CD4-positive, alpha-beta T cell treated with Interleukin-15 for 4 hours (primary cell): ENCODE measurements at places on chromosomes 6 and 20.

- DNase-seq, result no peak
Measured at GRCh38 chr20:10472871-10473270, 37.8 kb downstream of the SLX4IP start.

DNA sequence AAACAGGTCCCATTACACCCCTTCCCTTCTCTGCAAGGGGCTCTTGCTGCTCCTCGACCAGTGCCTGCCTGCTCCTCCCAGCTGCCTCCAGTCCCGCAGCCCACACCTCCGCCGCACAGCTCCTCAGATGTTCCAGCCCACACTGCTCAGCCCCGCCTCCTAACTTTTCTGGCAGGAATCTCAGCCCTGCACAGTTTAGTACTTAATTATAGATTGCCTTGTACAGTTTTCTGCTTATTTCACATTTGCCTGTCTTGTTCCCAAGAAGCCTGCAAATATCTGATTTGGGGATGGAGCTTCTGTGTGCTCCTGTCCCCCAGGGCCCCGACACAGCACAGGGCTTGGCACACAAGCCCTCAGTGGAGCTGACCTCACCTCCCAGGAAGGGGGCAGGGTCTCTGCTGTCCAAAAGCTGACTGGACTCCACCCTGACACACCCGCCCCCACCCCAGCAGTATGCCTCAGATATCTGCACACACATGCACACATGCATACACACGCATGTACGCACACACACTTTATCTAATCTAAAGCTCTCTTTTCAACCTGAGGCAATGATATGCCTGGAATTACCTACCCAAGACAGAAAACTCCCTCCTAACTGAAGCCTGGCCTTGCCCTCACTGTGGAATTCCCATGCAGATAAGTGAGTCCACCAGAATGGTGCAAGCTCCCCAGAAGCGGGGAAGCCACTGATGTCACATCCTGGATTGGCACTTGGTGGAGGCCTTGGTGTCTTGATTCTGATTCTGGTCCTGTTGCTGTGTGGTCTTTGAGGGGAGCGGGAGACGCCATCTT, 1.2 kb upstream of the PNPLA1 start:
- DNase-seq, result no peak

GRCh38 chr6:106648651-106649308, 19.4 kb downstream of the QRSL1 start:
- no peak for DNase-seq

GRCh38 chr6:43243664-43244321, 512 bp downstream of the TTBK1 start:
- DNase-seq, result no peak

DNA sequence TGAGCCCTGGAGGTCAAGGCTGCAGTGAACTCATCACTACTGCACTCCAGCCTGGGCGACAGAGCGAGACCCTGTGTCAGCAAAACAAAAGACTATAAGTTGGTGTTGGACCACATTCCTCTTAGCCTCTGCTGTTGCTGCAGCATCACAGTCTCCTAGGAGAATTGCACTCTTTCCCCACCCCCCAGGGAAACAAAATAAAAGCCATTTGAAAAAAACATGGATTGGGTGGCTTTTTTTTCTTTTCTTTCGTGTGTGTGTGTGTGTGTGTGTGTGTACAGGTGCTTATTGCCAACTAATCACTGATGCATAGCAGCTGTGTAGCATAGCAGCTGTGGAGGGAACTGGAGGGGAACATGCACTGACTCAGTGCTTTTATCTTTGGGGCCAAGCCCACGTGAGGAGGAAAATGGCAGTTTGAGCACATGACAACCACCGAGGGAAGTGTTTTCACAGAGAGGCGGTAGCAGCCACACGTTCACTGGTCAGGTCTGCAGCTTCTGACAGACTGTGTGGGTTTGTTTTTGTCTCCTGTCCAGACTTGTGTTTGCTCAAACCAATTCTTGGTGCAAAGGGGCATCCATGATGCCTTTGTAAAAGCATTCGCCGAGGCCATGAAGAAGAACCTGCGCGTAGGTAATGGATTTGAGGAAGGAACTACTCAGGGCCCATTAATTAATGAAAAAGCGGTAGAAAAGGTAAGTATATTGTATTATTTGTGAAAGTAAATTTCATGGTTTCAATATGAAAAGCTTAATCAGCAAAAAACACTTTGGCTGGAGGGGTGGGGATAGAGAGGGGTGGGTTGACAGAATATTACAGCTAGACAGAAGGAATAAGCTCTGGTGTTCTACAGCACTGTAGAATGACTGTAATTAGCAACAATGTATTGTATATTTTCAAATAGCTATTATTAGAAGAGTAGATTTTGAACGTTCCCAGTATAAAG, 27.7 kb downstream of the ALDH5A1 start:
- no peak for DNase-seq

DNA sequence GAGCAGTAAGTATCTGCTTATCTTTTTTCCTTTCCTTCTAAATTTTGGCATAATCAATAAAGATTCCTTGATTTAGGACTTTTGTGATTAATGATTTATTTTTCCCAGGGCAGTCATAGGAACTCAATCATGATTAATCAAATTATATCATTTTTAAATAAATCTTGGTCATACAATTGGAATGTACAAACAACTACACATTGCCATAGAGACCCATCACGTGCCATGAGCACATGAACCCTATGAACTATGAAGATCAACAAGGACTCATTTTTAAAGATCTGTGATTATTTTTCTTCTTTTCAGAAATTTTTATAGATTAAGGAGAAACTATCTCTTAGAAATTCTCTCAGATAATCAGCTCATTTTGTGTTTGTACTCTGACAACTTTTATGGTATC, 622.4 kb downstream of the BCKDHB start:
- DNase-seq, result no peak

DNA sequence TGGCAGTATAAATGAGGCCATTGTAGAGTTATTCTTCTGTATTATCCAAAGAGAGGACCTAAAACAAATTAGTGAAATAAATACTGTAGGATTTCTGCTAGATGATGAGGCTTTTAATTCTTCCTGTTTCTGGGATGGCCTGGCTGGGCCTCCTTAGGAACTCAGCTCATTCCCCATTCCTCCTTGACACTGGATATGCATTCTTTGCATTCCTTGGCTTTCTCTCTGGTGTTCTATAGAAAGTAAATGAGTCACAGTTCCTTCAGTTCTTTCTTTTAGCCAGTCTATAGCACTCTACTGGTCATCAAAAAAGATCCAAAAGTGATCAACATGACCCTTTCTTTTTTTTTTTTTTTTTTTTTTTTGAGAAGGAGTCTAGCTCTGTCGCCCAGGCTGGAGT, 8.6 kb downstream of the OR10C1 start:
- no peak for DNase-seq

DNA sequence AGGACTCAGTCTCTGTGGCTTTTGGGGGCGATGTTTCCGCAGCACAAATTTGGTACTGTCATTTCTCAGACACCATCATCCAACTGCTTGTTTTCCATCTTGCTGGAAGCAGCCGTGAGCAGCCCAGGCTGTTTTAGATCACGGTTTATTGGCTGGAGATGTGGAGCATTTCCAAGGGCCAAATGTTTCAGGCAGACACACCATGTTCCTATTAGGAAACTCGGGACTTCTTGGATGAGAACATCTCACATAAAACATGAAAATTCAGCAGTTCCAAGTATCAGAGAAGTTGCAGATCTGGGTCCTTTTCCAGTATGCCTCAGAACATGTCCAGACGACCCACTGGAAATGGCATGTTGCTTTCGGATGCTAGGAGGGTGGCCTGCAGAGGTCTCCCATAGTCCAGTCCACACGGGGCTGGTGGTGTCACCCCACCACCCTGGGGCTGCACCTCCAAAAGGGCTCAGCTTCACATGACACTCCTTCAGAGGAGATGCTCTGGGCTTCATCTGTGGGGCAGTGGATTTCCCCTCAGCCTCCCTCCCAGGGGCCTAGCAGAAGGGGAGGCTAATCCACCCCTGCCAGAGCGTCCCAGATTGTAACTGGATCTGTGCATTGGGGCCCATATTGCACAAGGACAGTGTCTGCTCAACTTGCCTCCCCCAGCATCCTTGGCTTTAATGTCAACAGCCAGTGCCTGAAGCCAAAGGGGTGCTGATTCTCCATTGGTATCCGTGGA, 176.3 kb downstream of the SCP2D1 start:
- no peak for DNase-seq

DNA sequence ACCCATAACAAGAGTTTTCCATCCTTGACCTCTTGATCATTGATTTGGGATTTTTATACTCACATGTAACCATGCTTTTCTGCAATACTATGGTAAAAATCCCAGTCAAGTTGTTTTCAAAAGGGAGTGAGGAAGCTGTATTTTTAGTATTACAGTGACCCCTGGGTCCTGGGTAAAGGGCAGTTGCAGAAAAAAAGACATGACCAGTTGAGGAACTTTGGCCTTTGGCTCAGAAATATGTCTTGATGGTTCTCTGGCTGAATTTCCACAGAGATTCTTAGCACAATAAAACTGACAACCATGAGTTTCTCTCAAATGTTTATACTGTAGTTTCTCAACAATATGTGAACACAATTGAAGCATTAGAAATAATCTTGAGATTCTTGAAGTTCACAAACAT, 28.6 kb upstream of the PRL start:
- DNase-seq, result no peak

DNA sequence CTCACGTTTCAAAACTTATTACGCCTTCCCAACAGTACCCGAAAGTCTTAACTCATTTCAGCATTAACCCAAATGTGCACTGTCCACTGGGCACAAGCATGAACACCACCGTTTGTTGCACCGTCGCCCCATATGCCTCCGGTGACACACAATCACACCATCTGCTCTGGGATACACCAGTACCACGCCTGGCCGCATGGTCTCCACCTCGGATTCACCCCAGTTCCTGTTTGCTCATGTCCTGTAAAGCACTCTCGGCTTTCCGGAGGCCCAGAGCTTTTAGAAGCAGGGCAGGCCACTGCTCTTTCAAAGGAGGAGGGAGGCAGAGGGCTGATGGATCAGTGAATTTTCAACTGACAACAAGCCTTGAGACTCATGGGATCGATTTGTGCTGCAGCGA, 1570.0 kb upstream of the DEFB115 start:
- DNase-seq, result no peak

DNA sequence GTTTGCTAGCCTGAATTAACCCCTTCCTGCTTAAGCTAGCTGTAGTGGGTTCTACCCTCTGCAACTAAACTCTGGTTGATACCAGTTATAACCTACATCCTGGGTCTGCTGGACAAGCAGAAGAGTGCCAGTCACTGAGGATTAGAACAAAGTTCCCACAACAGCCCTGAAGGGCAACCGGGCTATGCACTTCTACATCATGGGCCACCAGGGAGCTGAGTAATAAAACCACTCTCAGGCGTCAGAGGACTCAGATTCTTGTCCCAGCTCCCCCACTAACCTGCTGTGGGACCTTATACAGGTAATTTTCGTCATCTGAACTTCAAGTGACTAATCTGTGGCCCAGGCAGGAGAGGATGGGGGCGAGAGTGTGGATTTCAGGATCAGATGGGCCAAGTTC, 56.8 kb downstream of the EYA2 start:
- no peak for DNase-seq

DNA sequence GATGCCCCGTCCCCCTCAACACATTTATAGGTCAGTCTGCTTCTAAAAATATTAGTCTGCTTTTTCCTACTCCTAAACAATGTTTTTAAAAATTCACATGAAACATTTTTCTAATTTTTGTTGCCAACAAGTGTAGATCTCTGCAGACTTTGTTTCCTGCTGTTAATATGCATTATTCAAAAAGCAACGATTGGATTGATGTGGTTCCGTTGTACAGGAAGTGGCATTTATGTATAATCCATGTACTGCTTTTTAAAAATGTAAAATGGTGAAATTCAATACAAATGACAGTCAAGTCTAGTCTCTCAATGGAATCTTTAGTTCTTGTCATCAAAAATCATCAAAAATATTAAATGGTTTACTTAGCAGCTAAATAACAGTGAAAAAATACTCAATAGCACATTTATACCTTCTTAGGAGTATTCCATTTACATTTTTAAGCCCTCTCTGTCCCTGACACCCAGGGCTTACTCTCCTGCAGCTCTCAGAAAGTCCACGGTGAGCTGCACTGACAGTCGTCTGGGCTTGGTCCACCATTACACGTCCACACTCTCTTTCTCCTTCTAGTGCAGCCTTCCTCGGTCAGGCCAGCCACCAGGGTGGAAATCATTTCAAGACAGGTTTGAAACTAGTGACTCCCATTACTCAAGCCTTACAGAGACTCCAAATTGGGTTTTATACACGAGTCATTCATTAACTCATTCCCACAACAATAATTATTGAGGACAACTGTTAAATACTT, 211.5 kb downstream of the TMEM200A start:
- peak; percentile 35 for DNase-seq

DNA sequence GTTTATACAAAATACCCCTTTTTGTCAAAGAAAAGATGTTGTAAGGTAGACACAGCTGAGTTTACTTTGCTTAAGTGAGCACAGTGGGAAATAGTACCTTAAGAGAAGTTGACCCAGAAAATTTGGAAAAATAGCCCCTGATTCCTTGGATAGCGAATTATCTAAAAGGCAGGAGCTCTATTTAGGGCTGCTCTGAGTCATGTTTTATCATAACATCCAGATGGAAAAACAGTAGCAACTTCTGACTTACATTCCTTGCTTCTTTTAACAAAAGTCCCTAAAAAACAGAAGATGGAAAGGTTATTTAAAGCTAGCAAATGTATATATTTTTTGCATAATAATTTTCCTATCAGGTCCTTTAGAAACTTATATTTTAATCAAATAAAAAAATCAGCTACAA, 59.0 kb downstream of the THEMIS start:
- no peak for DNase-seq

- DNase-seq, result no peak
Measured at GRCh38 chr6:5569491-5569890, 308.2 kb downstream of the FARS2 start.

DNA sequence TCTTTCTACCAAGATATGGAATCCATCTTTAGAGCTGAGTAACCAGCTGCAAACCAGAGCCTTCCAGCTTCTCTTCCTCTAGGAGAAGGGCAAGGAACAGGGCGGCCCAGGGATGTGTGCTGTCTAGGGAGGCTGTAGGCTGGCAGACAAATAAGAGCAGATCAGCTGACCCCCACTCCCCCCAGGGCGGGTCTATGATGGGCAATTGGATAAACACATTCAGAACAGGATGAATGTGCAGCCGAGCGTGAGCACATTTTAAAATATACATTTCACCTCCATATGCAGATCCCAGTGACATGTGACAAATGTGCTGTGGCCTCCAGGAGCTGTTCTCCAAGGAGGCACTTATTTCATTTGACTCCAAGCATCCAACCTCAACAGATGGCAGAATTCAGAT, 580.1 kb downstream of the PTPRT start:
- DNase-seq, result no peak
